ENCODE measurements at places on chromosomes 11 and 22.

DNA sequence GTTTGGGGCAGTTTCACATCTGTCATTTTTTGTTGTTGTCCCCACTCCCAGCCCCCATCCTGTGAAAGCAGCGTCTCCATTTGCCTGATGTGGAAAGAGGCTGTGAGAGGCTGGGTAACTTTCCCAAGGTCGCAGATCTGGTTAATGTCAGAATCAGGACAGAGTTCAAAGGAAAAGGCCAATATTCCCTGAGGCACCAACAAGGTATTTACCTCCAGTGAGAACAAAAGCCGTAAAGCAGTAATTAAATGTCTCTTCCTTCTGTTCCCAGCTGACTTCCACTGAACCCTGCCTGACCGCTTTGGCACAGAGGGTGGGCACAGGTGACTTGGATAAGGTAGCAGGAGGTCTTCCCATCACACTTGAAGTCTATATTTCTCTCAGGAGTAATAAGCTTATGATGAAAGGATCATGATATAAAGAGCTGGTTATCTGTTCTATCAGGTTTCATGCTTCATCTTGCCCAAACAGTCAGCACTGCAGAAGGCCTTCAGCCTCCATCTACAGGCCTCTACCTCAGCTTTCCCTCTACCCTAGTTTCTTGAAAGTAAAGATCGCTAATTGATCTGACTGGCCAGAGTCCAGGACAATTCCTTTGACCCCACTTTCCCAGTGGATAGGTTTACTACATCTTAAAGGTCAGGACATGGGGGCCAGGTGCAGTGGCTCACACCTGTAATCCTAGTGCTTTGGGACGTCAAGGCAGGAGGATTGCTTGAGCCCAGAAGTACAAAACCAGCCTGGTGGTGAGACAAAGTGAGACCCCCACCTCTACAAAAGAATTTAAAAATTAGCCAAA lies 9.4 kb downstream of the C11orf91 start:
- DNase-seq: no peak

DNA sequence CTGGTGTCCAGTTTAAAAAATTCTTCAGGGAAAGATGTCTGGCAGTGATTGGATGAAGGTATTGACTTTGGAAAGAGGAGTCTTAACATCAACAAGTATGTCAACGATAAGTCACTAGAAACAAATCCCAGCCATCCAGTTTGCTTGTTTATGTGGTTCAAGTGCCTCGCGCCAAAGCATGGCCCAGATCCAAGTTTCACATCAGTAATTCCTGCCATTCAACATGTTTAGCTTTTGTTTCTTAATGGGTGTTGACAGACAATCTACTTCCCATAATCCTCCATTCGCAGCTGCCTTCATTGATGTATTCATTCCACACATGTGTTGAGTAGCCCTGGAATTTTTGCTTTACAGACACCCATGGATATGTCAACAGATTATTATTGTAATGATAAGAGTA lies 77.8 kb downstream of the UBASH3B start:
- DNase-seq: no peak

DNA sequence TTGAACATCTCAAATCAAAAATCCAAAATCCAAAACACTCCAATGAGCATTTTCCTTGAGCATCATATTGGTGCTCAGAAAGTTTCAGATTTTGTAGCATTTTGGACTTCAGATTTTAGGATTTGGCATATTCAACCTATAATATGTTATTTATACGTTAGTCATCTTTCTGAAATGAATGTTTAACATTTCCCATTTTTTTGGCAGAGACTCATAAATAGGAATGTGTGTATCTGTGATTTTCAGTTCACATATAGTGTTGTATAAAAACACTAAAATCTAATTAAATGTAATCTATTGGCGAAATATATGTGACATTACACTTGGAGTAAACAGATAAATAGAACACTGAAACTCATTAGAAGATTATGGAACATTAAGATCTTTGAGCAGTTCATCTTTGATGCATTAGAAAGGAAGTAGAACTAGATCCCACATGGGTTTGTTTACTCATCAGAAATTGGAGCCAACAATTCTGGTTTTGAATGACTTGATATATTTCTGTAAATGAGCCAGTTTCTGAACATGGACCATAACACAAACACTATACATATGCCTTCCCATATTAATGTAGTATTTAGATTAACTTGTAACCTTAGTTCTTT lies 153.1 kb downstream of the UVRAG start:
- DNase-seq: no peak

GRCh38 chr11:128026596-128026995 lies 560.8 kb downstream of the ETS1 start:
- DNase-seq: no peak

DNA sequence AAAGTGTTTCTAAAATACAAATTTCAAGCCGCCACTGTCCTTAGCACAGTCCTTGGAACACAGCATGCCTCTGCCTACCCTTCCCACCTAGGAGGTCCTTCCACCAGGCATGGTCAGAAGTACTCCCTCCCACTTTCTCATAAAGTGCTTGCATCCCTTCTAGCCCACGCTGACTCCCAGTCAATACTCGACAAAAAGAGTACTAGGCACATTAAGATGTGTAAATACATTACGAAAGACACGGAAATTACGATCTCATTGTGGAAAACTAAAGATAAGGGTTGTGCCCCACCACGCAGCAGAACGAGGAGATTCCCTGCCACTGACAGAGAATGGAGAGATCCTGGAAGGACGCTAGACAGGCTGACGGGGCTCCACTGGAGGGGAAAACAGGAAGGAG lies 13.5 kb downstream of the CHKA start:
- DNase-seq: no peak

DNA sequence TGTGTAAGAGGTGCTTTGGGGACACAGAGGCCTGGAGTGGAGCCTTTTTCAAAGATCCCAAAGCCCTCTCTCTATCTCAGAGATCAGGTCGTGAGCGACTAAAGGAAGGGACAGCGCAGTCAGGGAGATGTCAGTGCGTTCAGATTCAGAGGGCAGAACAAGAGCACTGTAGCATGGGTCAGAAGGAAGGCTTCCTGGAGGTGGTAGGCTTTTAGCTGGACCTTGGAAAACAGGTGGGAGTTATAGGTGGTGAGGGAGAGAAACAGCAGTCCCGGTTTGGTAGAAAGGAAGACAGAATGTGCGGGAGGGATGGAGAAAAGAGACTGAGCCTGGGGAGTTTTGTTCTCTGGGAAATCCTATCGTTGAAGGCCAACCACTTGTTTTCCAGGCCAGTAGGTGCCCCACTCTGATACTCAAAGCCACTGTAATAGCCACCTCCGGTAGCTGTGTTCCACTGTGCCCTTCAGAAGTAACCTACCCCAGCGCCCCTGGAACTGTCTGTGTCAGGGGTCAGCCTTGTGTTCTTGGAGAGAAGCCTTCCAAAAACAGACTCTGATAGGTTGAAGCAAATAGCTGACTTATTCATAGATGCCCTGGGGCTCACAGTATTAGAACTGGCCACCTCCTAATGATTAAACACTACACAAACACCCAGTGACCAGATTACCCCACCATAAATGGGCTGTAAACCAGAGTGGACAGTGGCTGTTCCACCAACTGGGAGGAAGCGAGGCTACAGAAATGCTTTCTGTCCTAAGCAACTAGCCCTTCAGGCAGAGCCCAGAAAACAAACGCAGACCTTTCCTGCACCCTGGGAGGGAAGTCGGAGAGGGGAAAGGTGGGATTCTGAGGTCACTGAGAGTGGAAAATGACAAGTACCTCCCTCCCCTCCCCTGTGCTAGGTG lies 157.7 kb downstream of the DBX1 start:
- DNase-seq: no peak

DNA sequence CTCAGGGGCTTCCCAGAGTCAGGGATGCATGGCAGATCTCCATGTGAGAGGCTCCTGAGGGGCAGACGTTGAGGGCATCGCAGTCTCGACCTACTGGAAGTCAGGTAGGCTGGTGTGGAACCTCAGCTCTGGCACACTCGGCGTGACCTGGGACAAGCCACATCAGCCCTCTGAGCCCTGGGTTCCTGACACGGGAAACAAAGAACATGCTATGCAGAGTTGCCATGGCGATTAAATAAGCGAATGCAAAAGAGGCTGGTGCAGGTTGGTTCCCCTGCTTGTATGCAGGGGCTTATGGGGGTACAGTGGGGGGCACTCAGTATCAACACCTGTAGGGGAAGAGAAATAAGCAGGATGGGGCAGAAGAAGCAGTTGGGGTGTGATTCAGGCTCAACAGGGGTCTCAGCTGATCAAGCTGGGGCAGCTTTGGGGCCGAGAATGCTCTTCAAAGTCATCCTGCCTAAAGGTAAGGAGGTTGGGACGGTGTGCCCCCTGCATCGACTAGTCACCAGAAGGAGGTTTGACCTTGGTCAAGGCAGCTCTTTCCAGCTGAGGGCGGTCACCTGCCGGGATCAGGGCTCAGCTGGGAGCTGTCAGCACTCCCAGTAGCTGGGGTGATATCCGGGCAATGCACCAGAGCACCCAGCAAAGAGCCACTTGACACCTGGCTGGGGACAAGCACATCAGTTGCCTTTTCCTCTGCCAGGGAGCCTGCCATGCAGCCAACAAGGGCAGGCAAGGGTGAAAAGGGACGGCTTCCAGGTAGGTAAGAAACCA lies 442.7 kb downstream of the MIAT start:
- no peak for DNase-seq

GRCh38 chr11:14148653-14149273 lies 186.2 kb downstream of the SPON1 start:
- DNase-seq: peak; percentile 39

DNA sequence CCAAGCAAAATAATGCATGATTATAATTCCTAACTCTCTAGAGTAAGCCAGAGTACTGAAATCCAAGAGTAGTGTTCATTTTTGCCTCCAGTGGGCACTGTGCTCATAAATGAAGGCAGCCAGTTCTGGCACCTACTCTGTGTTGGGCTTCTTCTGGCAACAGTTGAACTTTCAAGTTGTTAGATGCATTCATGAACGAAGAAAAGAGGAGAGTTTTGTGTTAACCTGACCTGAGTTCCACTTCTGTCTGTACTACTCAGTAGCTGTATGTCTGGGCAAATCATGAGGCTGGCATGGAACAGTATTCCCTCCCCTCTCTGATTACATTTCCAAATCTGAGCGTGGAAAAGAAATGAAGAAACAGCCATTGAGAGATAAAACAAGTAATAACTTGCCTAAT lies 20.3 kb upstream of the TENM4 start:
- no peak for DNase-seq

DNA sequence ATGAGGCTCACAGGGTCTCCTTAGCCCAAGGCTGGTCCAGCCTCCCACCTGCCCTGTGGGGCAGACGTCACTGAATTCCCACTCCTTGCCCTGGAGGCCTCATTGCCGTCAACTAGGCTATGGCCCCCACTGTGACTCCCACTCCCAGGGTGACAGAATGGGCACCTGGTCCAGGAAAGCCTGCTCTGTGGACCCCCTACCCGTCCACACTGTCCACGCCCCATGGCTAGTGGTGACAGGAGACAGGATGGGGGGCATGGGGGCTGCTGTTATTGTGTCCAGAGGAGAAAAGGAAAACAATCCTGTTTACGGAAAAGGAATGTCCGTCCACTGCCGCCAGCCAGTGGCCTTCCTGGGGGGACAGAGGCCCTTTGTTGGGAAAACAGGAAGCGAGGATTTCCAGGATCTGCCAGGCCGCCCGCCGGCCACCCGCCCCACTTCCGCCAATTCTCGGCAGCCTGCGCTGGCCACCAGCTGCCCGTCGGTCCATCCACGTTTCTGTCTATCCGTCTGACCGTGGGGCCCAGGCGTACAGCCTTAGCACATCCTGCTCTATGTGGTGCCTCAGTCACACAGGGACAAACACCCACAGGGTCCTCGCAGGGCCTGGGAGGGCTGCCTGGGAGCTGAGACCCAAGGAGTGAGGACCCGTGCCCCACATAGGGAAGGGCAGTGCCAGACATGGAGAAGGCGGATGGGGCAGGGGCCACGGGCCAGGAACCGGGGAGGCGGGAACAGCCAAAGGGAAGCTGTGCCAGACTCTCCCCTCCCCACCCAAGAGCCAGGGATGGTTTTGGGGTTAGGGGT lies 19.5 kb downstream of the CRELD2 start:
- no peak for DNase-seq

GRCh38 chr22:49712195-49712791 lies 115.4 kb downstream of the BRD1 start:
- no peak for DNase-seq

DNA sequence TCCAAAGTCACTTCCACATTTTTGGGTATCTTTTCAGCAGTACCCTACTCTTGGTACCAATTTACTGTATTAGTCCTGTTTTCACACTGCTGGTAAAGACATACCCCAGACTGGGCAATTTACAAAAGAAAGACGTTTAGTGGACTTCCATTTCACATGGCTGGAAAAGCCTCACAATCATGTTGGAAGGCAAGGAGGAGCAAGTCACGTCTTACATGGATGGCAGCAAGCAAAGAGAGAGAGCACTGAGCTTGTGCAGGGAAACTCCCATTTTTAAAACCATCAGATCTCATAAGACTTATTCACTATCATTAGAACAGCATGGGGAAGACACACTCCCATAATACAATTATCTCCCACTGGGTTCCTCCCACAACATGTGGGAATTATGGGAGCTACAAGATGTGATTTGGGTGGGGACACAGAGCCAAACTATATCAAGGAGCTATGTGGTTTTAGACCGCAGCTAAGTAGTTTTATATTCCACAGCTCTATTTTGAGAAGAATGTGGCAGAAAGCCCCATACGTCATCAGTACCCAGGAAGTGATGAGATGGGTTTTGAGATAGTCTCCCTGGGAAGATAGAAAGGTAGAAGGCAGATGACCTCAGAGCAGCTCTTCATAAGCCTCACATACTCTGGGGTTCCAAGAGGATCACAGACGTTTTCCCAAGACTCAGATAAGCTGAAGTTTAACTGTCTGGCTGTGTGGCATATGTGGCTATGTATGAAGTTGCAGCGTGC lies 96.3 kb downstream of the APIP start:
- DNase-seq: peak; percentile 18

DNA sequence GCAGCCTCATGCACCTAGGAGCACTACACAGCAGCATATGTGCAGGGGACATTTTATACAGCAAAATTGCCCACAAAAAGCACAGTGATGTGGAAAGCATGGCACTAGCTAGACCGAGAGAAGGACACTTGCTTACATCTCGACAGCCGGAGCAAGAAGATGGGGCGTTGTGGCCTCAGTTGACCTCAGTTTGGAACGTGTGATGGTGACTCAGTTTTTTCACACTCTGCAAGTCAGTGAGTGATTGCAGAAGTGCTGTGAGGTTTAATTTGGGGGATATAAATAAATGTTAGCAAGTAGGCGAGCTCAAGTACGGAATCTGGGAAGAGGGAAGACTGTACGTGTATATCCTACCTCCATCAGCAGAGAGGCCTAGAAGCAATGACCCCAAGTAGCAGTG lies 23.3 kb downstream of the LRP5 start:
- no peak for DNase-seq

DNA sequence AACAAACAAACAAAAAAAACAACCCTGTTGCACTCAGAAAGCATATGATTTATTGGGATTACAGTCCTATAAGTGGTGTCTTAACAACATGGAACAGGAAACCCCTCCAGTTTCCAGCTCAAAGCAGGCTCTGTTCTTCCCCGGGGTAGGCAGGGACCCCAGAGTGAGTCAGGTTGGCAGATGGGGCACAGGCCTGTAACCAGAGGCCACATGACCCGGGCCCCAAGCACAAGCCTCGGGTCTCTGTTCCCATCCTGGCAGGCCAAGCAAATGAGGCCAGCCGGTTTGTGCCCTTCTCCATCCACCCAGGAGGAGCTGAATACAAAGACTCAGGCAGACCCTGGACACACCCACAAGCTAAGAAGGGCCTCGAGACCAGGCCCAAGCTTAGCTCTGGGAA lies 75.8 kb downstream of the NAT10 start:
- no peak for DNase-seq

GRCh38 chr22:20062766-20063083 lies 17.3 kb upstream of the DGCR8 start:
- no peak for DNase-seq

Measured in CD4-positive, alpha-beta T cell treated with Interleukin-12 subunit alpha and Interleukin-12 subunit beta, for 1 hour (primary cell).